Epithelial cell of esophagus (primary cell): ENCODE measurements at places on chromosomes 6 and 20.

DNA sequence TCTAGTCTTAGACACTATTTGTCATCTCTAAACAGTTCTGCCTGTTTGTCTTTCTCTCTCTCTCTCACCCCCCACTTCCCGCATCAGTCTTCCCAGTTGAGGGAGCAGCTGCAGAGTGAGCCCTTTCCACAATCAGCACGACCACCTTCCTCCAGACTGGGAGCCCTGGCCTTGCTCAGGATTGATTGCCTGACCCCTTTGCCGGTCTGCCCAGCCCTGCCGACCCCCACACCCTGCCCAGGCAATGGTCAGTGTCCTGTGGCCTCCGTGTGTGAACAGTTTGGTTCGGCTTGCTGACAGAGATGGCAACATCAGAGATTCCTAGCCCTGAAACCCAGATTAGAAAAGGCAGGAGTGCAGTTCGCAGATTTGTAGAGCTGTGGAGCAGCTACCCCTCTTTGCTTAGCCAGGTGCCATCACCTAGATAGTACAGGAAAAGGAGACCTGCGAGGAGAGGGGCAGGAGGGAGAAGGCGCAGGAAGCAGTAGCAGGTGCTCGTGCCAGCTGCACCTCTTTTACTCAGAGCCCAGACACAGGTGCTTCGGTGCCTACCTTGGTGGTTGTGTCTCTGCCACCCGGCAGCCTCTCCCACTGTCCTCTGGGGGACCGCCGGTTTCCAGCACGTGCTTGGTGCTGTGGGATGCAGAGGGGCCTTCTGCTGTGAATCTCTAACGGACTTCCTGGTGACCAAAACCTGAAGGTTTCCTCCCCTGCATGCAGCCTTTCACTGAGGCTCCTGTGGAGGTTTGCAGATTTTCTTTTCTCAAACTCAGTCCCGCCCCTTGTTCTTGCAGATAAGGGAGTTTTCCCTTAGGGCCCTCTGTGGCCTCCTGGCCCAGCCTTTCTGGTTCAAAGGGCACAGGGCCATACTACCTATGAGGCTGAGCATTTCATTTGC lies 92.4 kb downstream of the SCML4 start:
- DNase-seq, result no peak

- no peak for DNase-seq
Observed at GRCh38 chr20:43963872-43964791, 49.5 kb downstream of the TOX2 start.

GRCh38 chr6:27592481-27593199 lies 119.7 kb upstream of the ZNF184 start:
- DNase-seq, result peak; percentile 75

DNA sequence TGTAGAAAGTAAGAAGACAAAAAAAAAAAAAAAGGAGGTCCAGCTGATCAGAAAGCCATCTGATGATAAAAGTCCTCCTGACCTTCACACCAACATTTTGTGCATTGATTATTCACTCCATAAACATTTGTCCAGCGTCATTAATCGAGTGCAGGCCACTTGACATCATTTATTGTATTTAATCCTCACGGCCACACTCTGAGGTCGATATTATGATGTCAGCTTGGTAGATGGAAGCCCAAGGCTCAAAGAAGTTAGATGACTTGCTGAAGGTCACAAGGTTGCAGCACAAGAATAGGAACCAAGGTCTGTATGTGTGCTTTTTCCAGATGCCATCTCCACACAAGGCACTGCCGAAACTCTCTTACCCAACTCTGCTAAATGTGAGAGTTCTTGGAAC lies 328.4 kb downstream of the KIF16B start:
- no peak for DNase-seq

DNA sequence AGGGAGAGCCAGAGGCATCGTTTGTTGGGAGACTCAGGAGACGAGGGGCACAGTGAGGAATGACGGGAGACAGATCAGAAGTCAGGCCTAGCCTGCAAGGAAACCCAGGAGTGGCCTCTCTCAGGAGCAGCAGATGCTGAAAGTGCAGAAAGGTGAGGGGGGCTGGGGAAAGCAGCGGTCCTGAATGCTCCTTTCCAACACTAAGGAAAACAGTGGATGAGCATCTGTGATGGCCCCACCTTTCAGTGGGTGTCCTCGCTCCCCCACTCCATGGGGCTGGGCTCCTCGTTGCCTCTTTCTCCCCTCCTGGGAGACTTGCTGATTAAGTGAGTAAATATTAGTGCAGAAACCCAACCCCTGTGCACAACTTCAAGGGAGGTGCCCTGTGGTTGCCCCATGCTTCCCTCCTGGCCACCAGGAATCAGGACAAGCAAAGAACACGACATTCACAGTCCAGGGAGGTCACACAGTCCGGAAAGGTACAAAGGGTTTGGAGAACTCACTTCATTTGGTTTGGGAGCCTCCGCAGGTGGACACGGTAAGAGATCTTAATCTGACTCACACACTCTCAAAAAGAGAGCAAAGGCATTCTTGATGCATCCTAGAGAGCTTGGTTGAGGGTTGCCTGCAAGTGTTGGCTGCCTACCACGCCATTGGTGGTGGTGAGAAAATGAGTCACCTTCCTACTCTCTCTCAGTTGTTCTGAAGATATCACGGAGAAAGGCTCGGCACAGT lies 9.7 kb upstream of the BPIFB1 start:
- no peak for DNase-seq

DNA sequence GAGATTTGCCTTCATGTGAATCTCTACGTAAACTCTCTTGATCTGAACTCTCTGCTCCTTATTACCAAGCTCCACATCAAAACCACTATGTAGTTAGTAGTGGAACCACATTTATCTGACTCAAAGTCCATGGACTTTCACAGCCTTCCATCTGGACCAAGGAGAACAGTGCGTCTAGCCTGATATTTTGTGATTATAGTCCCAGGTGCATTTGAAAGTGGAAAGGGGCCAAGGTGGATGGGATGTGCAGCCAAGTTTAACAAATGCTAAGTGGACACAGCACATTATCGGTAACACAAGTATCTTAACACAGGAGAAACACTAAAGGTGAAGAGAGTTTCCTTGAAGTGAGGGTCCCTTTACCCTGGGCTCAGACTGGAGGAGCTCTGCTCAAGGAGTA lies 281.2 kb upstream of the SGK1 start:
- no peak for DNase-seq

GRCh38 chr6:28558629-28559028 lies 32.9 kb downstream of the GPX5 start:
- DNase-seq, result no peak

GRCh38 chr6:20845592-20845991 lies 311.3 kb downstream of the CDKAL1 start:
- no peak for DNase-seq

DNA sequence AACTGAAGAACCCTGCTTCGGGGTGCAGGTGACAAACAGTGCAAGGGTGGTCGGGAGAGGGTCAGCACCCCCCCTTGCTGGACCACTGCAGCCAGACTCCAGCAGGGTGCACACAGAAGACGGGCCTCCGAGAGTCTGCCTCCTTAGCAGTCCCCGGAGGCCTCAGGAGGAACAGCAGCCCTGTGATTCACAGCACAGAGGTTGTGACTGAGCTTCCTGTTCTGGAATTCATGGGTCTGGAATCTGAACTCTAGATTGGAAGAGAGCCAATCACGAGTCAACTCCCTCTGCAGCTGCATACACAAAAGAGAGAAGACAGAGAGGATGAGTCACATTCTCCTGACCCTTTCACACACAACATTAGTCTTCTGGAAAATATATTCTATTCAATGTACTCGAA lies 249.0 kb upstream of the OPRM1 start:
- DNase-seq, result peak; percentile 85

GRCh38 chr6:18147160-18147559 lies 7.7 kb downstream of the TPMT start:
- DNase-seq, result peak; percentile 77

DNA sequence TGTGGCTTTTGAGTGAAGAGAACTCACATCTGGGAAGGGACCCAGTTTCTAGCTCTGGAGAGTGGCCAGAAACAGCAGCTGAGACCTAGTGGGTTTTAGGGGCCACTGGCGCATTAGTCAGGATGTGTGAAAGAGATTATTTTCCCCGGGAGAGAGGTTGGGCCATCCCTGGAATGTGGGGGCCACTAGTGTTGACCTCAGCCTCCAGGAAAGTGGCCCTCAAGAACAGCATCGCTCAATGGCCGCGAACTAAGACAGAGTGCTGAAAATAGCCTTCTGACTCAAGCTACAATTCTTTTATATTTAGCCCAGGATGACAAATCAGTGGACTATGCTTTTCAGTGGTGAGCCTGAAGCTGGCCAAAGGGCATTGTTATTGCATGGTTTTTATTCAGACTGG lies 210.4 kb upstream of the RNF24 start:
- DNase-seq, result peak; percentile 54

DNA sequence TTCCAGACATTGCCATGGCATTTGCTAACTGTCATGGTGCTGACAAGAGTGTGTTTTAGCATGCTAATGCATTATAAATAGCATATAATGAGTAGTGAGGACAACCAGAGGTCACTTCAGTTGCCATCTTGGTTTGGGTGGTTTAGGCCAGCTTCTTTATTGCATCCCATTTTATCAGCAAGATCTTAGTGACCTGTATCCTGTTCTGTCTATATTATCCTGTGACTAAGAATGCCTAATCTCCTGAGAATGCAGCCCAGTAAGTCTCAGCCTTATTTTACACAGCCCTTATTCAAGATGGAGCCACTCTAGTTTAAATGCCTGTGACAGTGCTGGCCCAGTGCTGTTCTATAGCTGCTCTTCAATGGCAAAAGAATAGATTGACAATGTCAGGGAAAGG lies 781.0 kb upstream of the ADGRB3 start:
- DNase-seq, result no peak

- no peak for DNase-seq
Observed at GRCh38 chr20:39553120-39553519, 591.0 kb downstream of the DHX35 start.

GRCh38 chr6:26604797-26605196 lies 8.0 kb downstream of the ABT1 start:
- DNase-seq, result no peak

- DNase-seq, result no peak
Observed at GRCh38 chr6:149728499-149729234, 10.8 kb upstream of the LATS1 start.

DNA sequence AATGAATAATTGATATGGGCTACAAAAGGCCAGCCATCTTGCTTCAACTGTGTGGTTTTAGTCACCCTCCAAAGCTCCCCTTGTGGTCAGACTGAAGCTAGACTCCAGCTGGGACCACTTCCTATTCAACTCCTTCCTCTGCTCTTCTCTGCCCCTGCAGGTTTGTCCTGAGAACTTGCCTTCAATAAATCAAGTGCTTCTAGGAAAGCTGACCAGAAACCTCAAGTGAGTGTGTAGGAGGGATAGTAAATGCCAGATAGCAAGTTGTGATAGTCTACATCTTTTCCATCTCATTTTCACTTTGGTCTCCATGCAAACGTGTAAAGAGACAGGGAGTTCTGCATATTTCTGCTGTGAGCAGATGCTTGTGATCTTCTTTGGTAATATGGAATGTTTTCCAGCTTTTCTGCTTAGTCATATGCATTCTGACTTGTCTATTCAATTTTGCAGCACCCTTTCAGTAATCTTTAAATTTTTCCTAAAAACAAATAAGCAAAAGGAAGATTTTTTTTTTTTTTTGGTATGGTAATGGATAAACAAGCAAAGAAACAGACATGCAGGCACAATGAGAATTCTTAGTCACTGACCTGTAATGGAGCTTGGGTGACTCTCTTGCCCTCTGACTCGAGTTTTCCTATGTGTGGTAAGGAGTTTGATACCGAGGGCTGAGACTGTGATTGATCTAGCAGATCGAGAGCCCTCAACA lies 201.3 kb upstream of the BTBD3 start:
- peak; percentile 32 for DNase-seq

DNA sequence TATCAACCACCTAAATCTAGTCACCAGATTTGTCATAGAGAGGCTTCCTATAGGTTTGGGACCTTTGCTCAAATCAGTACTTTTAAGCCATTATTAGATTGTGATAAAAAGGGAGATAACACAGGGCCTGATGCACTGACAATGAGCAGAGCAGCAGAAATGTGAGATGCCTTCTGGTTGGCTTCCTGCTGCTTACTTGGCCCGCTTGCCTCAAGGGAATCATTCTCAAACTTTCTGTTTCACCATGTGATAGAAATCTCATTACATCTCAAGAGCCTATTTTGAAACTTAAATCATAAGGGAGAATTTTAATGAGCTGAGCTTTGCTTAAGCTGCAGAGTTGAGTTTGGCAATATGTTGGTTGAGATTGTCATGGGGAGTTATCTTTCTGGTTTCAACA lies 606.0 kb downstream of the DHX35 start:
- DNase-seq, result no peak

GRCh38 chr6:53647462-53648094 lies 18.0 kb downstream of the KLHL31 start:
- DNase-seq, result peak; percentile 80

DNA sequence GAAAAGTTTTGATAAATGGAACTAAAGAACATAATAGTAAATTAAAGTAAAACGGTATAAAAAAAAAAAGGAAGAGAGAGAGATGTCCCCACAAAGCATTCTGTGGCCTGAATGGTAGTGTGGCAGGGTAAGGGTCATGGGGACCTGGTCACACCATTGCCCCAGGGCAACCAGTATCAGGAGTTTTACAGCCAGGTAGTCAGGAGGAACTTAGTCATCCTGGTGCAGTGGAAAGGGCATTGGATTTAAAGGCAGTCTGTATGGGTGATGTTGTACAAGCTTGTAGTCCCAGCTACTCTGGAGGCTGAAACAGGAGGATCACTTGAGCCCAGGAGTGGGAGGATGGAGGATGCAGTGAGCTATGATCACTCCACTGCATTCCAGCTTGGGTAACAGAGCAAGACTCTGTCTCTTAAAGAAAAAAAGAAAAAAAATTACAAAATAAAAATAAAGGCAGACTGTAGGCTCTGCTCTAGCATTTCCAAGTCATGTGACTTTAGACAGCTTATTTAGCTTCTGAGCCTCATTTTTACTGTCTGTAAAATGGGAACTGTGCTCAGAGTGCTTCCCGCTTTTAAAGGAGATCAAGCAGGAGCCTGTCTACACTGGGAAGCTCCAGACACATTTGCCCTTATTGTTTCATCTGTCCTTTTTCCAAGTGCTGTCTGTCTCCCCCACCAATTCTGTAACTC lies 112.8 kb upstream of the ARMC2 start:
- DNase-seq, result peak; percentile 65

- peak; percentile 88 for DNase-seq
Observed at GRCh38 chr6:167856999-167857660, 30.4 kb downstream of the AFDN start.

DNA sequence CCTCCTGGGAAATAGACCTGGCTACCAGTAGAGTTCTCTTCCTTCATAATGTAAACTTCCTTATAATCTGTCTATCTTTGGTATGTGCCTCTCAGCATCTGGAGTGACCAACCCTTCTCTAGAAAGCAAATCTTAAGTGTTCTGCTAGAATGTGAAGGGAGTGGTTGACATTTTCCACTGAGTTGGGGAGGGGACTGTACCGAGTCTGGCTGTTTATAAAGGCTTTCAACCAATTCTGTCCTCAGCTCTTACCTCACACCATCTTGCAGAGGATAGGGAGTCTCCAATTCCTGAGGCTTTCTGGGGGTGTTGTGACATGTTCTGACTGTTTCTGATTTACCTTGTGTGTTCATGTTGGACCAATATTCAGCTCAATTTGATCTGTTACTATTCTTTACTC lies 39.6 kb downstream of the FAM217A start:
- peak; percentile 13 for DNase-seq

GRCh38 chr6:121791396-121792315 lies 356.2 kb downstream of the GJA1 start:
- DNase-seq, result no peak
